Cardiac muscle cell (in vitro differentiated cells and primary cell): ENCODE measurements at places on chromosomes 2 and 18. TPM values are rescaled to one million over a fixed set of nuclear protein-coding genes. Genes with fewer than 3 reads are reported as not detected.

DNA sequence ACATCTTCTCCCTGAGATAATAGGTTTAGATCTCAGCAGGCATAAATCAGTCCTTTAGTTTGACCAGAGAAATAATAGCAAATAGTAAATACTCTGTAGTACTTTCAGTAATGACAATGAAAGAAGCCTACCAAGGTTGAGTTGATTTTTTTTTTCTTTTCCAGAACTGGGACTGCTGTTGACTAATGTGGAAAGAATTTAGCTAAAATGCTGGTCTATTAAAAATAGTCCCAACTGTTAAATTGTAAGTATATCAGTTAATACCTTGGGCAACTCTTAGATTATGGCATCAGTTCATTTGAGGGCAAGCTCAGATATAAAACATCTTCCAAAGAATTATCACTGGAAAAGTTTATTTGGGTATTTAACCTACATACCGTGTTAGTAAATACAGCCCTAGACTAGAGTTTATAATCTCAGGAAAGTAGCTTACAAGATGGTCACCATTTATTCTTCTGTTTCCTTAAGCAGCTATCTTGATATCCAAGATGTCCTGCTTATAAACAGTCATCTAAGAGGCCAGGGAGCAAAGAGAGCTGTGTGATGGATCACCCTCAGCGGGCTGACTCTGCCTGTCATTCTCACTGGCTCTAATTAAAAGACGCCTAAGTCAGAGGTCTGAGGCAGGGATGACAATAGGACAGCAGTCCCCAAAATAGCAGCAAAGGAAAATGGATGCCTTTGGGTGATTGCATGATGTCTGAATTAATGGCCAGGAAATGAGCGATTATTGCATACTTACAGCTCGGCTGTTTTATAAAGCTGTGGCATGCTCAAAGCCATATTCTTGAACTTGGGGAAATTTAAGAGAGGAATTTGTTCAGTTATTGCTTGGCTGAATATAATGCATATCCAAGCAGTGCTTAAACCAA is 121.3 kb downstream of the MTX2 start:
- H3K27ac ChIP-seq: no peak overlapping the region
- H3K27me3 ChIP-seq: no peaks in the 10 kb centered on the region

- H3K4me1 ChIP-seq: peaks cover 8% of the 10 kb centered on the region
- H3K4me3 ChIP-seq: no peak overlapping the region
- no peaks in the 10 kb centered on the region for H3K27me3 ChIP-seq
- no peaks in the 10 kb centered on the region for H3K36me3 ChIP-seq
- no peak overlapping the region for H3K27ac ChIP-seq
- DNase-seq: no peak
These were observed 51.2 kb downstream of the MBD2 start for GRCh38 chr18:54173250-54173649.

- H3K4me1 ChIP-seq: no peaks in the 10 kb centered on the region
- no peaks in the 10 kb centered on the region for H3K36me3 ChIP-seq
- no peaks in the 10 kb centered on the region for H3K27me3 ChIP-seq
- H3K4me3 ChIP-seq: no peak overlapping the region
- no peak for DNase-seq
These were observed 9.0 kb downstream of the STEAP3 start for GRCh38 chr2:119232666-119232993.

- no peak for DNase-seq
- H3K4me1 ChIP-seq: no peaks in the 10 kb centered on the region
- no peak overlapping the region for H3K4me3 ChIP-seq
- H3K27ac ChIP-seq: no peak overlapping the region
- no peaks in the 10 kb centered on the region for H3K36me3 ChIP-seq
- no peaks in the 10 kb centered on the region for H3K27me3 ChIP-seq
These were observed 33.6 kb downstream of the GCG start for GRCh38 chr2:162118166-162119031.

GRCh38 chr2:190636361-190636760 is 12.5 kb upstream of the NAB1 start:
- no peaks in the 10 kb centered on the region for H3K36me3 ChIP-seq
- H3K4me3 ChIP-seq: no peak overlapping the region
- H3K27me3 ChIP-seq: no peaks in the 10 kb centered on the region
- DNase-seq: peak; percentile 86

The COL4A4 gene
- 0.14 and 0.15 TPM in 2 replicates for total RNA-seq

The IL36G gene
- total RNA-seq: 0.30 TPM in 1 of 2 replicates, not detected in the other

The ZSWIM2 gene
- total RNA-seq: not detected in 2 replicates

The ACMSD gene
- total RNA-seq: not detected in 2 replicates
